ENCODE measurements at places on chromosomes 11 and 22.
A peak's percentile ranks its signal among the peaks of the same experiment; 100 is the strongest.

GRCh38 chr11:67031791-67032561 lies 9.0 kb downstream of the SYT12 start:
- no peak for DNase-seq

- DNase-seq, result no peak
Observed at GRCh38 chr11:100715165-100715761, 28.2 kb downstream of the ARHGAP42 start.

DNA sequence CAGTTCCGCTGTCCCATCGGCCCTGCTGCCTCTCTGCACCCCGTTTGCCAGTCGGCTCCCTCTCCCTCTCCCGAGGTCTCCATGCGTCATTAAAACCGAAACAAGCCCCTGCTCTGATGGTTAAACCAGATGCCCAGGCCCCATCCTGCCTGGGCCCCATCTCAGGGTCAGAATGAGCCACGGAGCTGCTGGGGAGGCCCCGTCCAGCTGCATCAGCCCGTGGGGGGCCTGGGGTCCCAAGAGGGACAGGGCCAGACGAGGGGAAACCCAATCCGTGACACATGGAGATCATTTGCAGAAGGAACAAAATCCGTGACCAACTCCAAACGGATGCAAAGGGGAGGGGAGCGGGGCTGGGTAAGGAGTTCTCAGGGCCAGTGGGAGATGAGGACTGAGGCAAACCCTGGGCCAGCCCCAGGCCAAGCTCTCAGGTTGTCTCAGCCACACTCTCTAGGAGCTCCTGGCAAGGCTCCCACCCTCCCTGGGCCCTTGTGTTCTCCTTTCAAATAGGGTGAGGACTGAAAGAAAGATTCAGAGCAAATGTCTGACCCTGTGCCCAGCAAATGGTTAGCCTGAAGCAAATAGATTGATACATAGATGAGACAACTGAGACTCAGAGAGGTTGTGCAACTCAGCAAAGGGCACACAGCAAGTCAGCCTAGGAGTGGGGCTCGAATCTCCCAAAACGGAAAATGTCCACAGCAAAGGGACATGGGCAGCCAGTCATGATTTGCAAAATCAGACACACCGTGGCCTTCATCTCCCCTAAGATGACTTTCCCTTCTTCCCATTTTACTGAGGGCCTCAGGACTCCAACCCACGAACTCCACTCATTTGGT lies 162.1 kb downstream of the MN1 start:
- DNase-seq, result peak; percentile 63

GRCh38 chr11:17720796-17721171 lies 1.4 kb downstream of the MYOD1 start:
- DNase-seq, result no peak

DNA sequence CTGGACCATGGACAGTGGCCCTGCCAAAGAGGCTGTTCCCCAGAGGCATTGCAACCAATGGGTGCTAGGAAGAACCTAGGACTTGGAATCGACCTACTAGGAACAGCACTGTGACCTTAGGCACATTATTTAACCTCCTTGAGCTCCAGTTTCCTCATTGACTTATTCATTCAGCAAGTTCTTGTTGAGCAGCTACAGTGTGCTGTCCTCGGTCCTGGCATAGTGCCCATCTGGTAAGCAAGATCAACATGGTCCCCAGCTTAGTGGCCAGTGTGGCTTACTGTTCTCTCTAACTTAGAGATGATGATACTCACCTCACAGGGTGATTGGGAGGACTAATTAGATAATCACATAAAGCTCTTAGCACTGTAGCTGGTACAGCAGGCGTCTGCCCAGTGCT lies 8.2 kb downstream of the ABCG4 start:
- DNase-seq, result no peak

DNA sequence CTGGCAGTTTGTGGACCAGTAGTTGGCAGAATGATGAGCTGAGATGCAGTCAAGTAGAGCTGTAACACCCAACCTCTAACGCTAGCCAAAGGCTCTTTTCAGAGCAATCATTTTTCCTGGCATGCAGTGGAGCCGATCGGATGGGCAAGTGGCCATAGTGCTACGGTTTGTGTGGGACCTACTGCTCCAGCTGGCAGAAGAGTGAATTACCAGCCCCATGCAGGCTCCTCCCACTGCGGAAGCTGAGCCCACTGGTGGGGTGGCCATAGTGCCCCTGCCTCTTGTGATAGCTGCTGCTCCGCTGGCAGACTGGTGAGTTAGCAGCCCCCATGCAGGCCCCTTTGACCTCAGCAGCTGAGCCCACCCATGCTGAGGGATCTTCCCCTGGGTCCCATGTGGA lies 27.0 kb upstream of the SC5D start:
- DNase-seq, result no peak

- DNase-seq, result no peak
Observed at GRCh38 chr22:23836281-23836680, 2.5 kb downstream of the DERL3 start.

DNA sequence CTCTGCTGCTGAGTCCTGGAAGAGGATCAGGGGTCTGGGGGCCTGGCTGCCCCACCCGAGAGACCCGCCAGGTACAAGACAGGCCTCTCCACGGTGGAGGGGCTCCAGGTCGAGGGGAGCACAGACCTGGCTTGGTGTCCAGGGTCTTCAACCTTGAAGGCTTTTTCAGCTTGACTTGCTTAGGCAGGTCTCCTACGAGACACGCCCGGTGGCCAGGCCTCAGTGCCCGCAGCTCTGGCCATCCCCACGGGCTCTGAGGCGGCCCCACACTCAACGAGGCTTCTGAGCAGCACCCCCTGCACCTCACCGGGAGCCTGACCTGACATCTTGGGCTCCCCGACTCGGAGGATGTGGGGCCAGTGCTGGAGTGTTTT lies 6.6 kb upstream of the PLXNB2 start:
- DNase-seq, result no peak

GRCh38 chr11:36488096-36488495 lies 22.0 kb downstream of the TRAF6 start:
- no peak for DNase-seq

GRCh38 chr11:128615076-128615475 lies 27.7 kb upstream of the ETS1 start:
- DNase-seq, result no peak

- no peak for DNase-seq
Observed at GRCh38 chr22:41603873-41604332, 14.3 kb upstream of the PMM1 start.

DNA sequence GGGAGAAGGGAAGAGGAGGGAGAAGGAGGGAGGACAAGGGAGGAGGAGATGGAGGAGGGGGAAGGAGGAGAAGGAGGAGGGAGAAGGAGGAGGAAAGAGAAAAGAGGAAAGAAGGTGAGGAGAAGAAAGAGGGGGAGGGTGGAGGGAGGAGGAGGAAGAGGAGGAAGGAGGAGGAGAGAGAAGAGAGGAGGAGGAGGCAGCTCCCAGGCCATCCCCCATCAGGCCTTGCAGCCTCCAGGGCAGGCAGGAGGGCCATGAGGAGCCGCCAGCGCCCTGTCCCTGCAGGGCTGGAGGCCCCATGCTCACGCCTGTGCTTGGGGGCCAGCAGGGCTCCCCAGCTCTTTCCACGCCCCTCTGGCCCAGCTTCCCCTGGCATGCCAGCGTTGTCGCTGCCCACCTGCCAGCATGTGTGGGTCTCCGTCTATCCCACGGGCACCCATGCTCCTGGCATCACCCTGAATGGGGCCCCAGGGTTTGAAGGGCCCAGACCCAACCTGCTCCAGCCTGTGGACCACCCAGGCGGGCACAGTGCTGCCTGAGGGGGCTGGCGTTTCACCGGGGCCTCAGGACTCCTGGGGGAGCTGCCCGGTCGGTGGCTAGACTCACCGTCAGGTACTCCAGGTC lies 5.2 kb downstream of the TSPAN32 start:
- peak; percentile 65 for DNase-seq

DNA sequence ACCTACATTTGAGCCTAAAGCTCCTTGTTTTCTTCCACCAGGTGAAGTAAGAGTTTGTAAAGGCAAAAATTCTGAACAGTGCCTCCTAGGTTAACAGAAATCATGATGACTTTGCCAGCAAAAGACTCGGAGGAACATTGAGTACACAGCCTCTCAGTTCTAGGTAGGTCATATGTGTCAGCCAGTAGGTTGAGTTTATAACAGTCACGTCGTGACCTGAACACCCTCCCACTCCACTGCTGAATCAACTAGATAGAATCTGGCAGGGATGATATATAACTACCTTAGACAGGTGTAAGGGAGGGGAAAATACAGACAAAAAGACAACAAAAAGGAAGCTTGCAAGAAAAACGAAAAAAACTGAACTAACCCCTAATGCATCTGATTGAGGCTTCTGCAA lies 12.8 kb upstream of the ASPHD2 start:
- no peak for DNase-seq

DNA sequence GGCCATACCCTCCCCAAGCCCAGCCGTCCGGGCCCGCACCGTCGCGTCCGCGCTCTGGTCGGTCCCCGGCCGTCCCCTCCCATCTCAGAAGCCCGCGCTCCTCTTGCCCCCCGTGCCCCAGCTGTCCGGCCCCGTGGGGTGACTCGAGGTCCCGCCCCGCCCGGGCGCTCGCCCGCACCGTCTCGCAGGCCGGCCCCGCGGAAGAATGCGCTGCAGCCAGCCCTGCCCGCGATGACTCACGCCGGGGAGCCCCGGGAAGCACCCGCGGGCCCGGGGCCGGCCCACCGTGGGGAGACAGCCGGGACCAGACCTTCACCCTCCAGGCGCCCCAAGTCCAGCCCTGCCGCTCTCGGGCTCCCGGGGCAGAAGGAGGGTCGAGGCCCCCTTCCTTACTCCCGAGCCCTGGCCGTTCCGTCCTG lies 320 bp upstream of the PHLDA2 start:
- no peak for DNase-seq

GRCh38 chr11:76371170-76371569 lies 9.8 kb downstream of the THAP12 start:
- DNase-seq, result no peak

- peak; percentile 82 for DNase-seq
Observed at GRCh38 chr11:62553080-62553838, 6.7 kb upstream of the AHNAK start.

- no peak for DNase-seq
Observed at GRCh38 chr11:132874638-132875037, 657.7 kb downstream of the OPCML start.

- DNase-seq, result peak; percentile 66
Observed at GRCh38 chr22:42769574-42770447, 49.1 kb upstream of the A4GALT start.

- DNase-seq, result no peak
Observed at GRCh38 chr11:67352546-67353316, 615 bp downstream of the POLD4 start.

- no peak for DNase-seq
Observed at GRCh38 chr11:93476796-93477195, 66.4 kb downstream of the SMCO4 start.

DNA sequence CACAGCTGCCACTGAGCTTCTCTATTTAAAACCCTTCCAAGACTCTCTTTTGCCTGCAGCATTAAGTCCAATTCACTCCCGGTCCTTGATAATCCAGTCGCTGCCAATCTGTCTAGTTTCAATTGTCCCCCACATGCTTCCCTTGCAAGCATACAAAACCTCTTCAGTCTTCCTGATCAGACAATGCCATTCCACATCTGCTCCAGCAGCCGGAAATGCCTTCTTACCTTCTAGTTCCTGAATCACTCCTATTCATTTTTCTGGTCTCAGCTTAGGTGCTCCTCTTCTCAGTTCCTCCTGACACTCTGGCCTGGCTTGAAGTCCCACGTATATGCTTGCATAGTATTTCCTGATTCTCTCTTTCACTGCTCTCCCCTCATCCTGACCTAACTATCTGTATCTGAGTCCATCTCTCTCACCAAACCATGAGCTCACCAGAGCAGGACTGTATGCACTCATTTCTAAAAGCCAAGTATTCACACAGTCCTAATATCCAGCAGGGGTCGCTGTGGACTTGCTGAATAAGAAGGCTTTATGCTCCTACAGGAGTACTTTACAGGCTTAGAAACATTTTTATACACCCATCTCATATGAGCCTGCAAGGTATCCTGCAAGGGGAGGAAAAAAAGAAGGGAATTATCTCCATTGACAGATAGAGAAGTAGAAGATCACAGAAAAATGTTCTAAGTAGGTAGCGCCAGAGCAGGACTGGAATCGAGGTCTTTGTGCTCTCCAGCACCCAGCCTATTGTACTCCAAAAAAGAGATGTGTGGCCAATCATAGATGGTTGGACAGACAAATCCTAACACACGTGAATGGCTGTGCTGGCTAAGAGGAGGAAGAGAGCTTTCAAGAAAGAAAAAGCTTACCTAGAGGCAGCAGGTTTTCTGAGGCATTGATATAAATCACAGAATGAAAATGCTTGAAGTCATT lies 19.2 kb downstream of the XRRA1 start:
- peak; percentile 30 for DNase-seq

GRCh38 chr11:67507242-67507863 lies 609 bp downstream of the CDK2AP2 start:
- no peak for DNase-seq

DNA sequence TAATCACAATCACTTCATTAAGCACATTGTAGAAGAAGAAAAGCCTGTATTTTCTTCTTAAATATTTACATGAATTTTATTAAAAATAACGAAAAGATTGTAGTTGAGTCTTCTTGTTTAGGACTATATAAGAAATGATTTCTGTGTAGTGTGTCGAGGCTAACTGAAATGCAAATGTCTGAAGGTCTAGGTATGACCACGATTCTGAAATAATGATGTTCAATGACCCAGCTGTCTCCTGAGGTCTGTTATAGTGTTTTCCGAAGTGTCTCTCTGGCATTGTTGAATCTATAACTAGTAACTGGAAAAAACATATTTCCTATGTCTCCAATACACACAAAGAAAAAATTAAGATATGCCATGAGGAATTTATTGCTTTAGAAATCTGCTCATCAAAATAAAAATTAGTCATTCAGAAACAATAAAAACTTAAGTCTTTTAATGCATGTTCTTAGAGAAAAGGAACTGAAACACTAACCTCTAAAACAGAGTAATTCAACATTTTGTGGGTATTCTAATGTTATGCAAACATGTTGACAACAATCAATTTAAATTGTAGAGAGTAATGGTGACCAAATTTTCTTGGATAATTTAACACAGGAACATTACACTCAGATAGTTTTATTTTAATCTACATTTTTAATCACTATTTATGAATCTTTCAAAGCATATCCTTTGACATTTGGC lies 55.0 kb downstream of the CASP12 start:
- DNase-seq, result no peak

GRCh38 chr11:79406376-79406775 lies 34.5 kb downstream of the TENM4 start:
- no peak for DNase-seq

DNA sequence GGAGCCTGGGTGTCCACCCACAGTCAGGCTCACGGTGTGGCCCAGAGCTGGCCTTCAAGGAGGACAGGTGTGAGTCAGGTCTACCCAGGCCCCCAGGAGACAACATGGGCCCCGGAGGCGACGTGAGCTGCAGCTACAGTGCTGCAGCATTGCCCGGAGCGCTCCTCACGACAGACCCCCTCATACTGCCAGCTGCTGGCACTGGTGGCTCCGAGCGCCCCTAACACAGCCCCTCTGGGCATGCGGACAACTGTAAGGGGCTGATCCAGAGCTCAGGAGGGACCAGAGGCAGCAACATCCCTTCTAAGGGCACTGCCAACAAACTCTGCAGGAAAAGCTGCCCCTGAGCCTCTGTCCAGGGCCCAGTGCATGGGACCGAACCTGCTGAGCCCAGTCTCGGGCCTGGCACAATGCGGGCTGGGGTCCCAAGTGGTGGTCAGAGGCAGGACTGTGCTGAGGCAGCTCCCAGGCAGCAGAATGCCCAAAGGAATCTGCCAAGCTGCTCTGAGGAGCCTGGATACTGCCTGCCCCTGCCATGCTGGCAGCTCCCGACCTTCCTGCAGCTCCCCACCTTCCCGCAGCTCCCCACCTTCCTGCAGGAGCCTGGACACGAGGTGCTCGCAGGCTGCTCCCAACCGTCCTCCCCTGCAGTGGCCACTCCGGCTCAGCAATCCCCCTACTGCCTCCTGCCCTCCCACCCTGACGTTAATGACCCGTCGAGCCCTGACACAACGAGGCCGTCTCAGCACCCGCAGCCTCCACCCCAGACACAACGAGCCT lies 15.1 kb downstream of the CHID1 start:
- DNase-seq, result no peak
